Naive B cell (primary cell): ENCODE measurements at places on chromosomes 7 and 10.

GRCh38 chr10:114024876-114025610 is 18.6 kb upstream of the ADRB1 start:
- DNase-seq: peak; percentile 78

GRCh38 chr10:88728107-88728763 is 22.2 kb downstream of the LIPK start:
- DNase-seq: no peak

- DNase-seq: peak; percentile 58
Measured at GRCh38 chr10:96292971-96293920, 11.0 kb upstream of the DNTT start.

- DNase-seq: peak; percentile 47
Measured at GRCh38 chr7:24842449-24843241, 85.4 kb upstream of the GSDME start.

GRCh38 chr10:80648106-80648505 is 110.4 kb downstream of the SH2D4B start:
- no peak for DNase-seq

GRCh38 chr10:117284716-117285494 is 44.0 kb downstream of the SLC18A2 start:
- DNase-seq: no peak

GRCh38 chr10:126663880-126664279 is 6.6 kb downstream of the C10orf90 start:
- no peak for DNase-seq

- no peak for DNase-seq
Measured at GRCh38 chr7:111990643-111991042, 215.6 kb downstream of the DOCK4 start.

DNA sequence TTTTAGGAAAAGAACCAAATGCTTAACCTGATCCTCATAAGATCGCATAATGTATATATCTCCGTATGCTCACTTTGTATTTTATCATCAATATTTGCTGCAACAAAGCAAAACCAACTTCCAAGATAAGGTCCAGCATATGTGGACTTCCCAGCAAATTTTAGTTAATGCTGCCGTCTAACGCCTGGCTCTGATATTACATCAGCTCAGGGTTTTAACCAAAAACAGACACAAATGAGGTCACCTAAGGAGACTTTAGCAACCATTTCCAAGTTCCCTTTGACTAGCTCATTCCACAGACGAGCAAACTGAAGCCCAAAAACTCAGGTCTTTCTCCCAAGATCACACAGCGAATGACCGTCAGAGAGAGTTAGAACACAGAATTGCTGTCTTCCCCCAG is 59.4 kb upstream of the UCN3 start:
- DNase-seq: no peak

- no peak for DNase-seq
Measured at GRCh38 chr7:2441430-2442058, 34.7 kb downstream of the GRIFIN start.

- peak; percentile 40 for DNase-seq
Measured at GRCh38 chr7:116525298-116525912, 569 bp downstream of the CAV1 start.

DNA sequence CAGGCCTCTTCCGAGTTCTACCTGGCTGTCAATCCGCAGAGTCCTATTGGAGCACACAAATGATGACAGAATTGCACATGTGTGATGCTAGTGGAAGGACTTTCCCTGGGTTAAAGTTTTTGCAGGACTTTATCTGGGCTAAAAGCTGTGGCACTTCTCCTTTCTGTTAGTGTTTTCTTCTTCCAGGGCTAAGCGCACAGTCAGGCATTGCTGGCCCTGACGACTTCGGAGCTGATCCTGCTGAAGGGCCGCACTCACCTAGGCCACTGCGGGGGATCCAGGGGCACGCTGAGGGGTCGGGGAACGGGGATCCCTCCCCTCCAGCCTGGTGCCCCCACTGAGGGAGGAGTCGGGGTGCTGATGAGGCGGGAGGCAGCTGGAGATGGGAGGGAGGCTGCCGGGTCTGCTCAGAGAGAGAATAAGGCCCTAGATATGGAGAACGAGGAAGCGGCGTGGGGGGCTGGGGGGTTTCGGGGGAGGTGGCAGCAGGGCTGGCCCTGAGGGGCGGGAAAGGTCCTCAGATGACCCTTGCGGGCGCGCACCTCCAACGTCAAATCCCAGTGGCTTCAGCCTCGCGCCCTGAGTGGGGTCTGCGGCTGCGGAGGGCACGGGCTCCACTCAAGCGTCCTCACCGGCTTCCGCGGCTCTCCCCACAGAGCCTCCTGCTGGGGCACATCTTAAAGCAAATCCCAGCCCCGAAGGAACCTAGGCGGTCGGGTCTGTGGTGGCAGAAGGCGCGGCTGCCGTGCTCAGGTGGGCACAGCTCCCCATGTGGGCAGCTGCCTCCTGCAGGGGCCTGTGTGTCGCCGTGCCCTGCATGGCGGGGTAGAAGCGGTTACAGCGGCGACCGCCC is 30.9 kb downstream of the AGR3 start:
- DNase-seq: peak; percentile 5

GRCh38 chr10:62231371-62231770 is 37.3 kb downstream of the RTKN2 start:
- DNase-seq: no peak

- DNase-seq: no peak
Measured at GRCh38 chr10:1673568-1674345, 63.6 kb downstream of the ADARB2 start.

- no peak for DNase-seq
Measured at GRCh38 chr7:7704867-7705266, 13.5 kb downstream of the RPA3 start.

DNA sequence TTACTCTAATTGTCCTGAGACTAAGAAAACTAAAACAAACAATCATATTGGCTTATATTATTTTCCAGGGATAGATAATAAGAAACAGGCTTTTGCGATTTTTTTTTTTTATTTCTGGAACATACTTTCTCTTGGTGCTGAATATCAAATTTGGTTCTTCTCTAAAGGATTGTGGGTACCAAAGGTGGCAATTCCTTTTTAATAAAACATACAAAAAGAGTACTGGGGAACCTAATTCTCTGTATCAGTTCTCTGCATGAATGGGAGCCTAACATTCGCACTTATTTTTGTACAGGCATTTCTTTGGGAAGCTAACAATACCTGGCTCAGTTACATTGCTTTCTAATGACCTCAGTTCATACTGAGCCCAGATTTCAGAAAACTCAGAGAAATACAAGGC is 32.8 kb downstream of the LRRC18 start:
- DNase-seq: no peak

- DNase-seq: no peak
Measured at GRCh38 chr7:2938514-2939192, 94.5 kb upstream of the GNA12 start.
